ENCODE measurements at places on chromosomes 7 and 10.

- DNase-seq = no peak
Measured at GRCh38 chr7:142714375-142714774, 34.9 kb upstream of the PRSS1 start.

- no peak for DNase-seq
Measured at GRCh38 chr7:22331704-22332103, 25.2 kb downstream of the RAPGEF5 start.

DNA sequence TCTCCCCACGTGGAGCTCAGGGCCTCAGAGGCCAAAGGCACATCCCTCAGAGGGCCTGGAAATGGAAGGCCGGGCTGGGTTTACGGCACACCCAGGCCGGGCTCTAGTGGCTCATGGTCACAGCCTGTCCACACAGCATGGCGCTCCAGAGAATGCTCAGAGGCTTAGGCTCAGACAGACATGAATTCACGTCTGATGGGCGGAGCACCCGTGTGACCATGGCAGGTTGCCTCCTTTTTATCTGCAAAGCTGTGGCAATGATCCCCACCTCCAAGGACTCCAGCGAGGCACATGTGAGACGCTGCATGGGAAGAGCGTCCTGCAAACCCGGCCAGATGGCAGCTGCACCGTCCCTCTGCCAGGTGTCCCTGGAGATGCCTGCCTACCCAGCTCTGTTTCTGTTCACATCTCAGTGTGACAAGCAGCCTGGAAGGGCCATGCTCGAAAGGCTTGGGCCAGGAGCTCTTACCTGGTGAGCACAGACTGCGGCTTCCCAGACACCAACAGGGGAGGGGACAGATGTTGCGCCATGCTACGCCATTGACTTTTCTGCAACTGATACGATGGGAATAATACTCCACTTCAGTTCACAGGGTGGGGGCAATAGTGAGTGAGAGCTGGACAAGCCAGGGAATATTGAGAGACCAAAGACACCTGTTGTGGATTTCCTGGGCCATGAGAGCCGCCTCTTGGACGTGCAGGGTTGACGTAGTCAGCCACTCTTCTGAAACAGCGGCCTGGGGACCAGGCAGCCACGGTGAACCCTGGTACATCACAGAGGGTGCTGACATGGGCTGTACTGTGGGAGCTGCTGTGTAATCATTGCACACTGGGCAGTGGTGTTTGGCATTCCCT lies 34.4 kb upstream of the FAM20C start:
- DNase-seq = no peak

- DNase-seq = no peak
Measured at GRCh38 chr10:104488439-104488832, 134.8 kb downstream of the CFAP58 start.

GRCh38 chr7:140864732-140865131 lies 60.0 kb downstream of the BRAF start:
- no peak for DNase-seq

- no peak for DNase-seq
Measured at GRCh38 chr10:100886963-100887362, 25.8 kb upstream of the SLF2 start.

DNA sequence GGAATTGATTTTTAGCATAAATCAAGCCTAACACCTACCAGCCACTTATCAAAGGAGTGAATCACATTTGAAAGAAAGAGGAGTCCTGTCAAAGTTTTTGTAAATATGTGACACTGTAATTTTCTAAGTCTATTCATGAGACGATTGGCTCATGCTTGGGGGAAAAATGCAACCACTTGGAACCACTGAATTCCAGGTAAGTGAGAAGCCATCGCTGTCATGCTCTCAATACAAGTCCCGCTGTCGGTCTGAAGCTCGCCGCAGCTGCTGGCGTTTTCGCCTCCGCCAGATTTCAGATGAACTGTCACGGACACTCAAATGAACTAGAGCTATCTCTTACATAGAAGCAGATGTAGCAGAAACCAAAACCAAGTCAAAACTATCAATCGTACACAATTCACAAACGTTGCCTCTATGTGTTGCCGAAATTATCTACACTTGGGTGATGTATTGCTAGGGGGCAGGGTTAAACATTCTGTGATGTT lies 279.8 kb upstream of the FZD8 start:
- no peak for DNase-seq

- no peak for DNase-seq
Measured at GRCh38 chr10:1434912-1435692, 302.2 kb downstream of the ADARB2 start.

DNA sequence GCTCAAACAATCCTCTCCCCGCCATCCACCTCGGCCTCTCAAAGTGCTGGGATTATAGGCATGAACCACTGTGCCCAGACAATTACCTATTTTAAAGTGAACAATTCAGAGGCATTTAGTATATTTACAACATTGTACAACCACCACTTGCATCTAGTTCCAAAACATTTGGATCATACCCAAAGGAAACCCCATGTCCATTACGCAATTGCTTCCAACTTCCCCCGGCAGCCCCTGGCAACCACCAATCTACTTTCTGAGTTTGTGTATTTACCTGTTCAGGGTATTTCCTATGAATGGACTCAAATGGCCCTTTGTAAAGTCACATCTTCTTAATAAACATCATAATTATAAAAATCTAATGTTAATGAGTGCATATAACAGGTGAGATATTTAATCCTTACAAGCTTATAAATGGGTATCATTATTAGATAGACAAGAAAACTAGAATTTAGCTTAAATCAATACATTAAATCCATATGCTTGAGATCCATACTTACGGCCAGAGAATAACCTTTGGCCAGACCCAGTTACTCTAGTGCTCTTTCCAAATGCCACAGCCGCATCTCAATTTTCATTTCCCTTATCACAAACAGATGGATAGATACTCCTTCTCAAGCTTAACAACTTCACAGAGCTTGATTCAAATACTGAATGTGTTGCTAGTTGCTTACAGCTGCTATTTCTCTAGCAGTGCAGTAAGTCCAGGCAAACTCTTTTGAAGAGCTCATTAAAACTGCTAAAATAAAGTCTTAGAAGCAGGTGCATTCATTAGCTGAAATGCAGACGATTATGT lies 133.4 kb upstream of the MKLN1 start:
- no peak for DNase-seq

DNA sequence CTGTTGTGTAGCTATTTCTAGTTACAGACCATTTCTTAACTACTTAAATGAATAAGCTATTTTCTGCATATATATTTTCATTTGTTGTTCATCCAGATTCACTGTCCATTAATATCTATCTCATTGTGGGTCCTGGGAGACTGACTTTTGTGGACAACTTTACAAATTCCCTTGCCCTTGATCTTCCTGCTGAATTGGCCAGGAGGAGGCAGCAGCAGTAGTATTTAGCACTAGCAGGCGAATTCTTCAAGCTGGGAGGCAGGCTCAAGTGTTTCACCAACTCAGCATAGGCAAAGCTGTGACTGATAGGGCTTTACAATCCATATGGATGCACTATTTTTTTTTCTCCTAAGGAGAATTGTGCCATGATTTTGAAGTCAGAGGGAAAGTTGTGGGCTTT lies 461.0 kb upstream of the NRG3 start:
- no peak for DNase-seq

- no peak for DNase-seq
Measured at GRCh38 chr7:128003167-128003566, 28.1 kb downstream of the LRRC4 start.

DNA sequence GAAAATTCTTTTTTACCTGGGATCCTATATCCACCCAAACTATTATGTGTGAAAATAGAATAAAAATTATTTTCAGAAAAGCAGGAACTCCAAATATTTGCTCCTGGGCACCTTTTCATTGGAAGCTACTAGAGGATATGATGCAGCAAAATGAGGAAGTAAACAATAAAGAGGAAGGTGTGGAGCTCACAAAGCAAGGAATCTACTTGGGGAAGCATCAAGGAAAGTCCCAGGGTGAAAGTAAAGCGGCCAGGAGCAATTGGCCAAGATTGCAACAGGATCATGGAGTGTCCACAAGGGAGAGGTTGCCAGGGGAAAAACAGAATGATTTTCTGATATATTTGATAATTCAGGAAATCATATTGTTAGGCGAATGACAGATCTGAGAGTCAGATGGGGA lies 80.8 kb downstream of the CARD11 start:
- DNase-seq = no peak

DNA sequence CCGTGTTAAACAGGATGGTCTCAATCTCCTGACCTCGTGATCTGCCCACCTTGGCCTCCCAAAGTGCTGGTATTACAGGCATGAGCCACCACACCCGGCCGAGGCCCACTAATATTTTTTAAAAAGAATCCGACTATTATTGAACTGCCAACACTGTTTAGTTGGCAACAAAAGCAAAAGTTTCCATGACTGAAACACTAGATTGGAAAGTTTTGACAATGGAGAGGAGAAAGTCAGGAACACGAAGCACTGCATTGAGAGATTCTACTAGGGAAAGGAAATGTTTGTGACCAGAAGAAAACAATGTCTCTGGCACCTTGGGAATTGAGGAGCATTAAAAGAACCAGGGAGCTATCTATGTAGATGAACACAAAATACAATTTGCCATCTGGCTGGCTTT lies 13.7 kb upstream of the PPP1R9A start:
- no peak for DNase-seq

DNA sequence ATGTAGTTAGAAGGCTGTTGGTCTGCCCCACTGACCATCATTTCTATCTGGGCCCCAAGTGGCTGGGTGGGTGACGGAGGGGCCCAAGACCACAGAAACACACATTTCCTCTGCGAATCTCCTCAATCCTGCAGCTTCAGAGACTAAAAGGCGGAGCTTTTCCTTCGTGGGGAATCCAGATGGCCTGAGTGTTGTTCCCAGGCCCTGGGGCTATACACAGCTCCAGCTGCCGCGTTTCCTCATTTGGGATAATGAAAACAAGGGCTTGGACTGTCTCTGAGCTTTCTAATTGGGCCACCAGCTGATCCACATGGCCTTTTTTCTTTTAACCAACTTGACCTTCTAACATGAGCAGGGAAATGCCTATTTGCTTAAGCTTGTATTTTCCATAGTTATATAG lies 339.9 kb downstream of the CXCL12 start:
- no peak for DNase-seq

GRCh38 chr10:69696073-69696731 lies 66.2 kb downstream of the FAM241B start:
- DNase-seq = no peak

DNA sequence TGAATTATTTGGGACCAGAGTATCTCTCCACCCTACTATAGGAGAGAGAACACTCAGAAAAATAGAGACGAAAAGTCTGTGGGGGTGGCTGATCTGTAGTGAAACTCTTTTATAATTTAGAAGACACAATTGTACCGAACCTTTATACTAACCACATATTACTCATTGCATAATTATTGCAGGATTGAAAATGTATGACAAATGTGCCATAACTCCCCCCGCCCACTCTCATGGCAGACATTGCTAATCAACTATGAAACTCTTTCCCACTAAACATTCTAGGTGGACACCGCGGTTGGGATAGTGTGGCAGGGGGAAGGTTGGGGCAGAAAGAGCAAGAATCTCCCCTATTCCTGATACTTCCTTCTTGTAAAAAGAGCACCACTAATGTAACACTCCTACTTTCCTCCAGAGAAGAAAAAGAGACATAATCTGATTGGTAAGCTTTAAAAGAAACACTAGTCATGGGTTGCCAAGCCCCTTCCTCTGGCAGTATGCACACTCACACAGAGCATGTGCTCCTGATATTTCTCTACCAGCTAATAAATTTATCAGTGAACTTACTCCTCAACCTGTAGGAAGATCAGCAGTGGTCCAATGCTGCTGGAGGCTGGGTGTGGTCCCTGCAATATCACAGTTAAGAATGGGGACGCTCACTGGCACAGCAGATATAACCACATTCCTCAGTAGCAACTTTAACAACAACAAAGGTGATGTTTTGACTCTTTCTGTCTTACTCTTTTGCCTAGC lies 18.7 kb upstream of the ARID5B start:
- peak; percentile 57 for DNase-seq

- DNase-seq = no peak
Measured at GRCh38 chr7:135335628-135336139, 102.0 kb downstream of the STRA8 start.

- DNase-seq = no peak
Measured at GRCh38 chr10:66555061-66555460, 370.8 kb upstream of the LRRTM3 start.

DNA sequence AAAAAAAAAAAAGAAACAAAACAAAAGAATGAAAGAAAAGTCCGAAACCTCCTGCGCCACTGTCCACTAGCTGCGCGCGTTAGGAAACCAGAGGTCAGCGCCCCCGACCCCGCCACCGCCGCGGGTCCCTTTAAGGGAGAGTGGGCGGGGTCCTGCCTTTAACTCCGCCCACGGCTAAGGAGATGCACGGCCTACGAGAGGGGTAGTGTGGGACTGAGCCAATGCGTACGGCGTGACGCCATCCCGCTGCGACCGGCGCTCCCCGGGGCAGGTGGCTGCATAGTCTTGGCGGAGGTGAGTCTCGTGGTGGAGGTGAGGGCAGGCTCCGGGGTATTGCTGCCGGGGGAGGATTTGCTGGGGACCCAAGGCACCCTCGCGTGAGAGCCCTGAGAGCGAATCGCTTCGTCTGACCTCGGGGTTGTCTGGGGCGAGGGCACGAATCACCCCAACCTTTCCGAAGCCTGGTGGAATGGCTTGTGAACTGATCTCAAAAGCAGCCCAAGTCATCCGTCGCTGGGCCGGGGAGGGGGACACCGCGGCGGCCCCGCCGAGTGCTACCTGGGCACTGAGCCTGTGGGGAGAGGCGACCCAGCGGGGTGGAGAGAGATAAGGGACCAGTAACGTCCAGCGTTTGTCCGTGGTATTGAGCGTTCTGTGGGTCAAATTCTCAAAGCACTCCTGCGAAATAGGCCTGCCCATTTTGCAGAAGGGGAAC lies at the start of gene MRPS17:
TSS of gene MRPS17 (plus strand) at position 241 of the 715 bp plus-strand sequence. CDS start 1,319 bp downstream, outside the sequence.
- peak; percentile 92 for DNase-seq

- no peak for DNase-seq
Measured at GRCh38 chr10:10828623-10829022, 189.0 kb upstream of the CELF2 start.

DNA sequence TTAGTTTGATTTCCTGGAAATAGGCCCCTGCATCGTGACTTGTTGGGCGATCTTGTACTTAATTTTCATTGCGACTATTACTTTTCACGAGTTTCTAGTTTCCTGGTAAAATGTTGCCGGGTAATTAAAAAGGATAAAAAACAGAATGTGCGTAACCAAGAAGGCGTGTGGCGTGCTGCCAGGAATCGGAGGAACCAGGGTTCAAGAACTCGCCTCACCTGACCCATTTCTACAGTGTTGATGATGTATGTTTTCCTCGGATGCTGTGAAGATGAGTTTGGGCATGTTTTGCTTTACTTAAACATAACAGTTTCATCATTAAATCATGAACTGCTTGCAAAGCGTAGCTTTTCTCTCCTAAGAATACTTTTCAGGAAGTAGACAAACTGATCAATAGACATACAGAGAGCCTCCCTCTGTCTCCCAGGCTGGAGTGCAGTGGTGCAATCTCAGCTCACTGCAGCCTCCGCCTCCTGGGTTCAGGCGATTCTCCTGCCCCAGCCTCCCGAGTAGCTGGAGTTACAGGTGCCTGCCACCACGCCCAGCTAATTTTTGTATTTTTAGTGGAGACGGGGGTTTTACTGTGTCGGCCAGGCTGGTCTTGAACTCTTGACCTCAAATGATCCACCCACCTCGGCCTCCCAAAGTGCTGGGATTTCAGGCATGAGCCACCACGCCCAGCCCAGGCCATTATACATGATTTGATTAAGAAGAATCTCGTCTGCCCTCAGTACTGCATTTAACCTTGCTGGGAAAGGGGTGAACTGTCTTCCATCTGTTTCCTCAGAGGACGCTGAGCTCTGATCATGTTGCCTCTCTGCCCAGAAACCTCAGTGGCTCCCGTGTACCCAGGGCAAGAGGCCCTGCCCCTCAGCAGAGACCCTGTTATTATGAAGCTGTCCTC lies 9.1 kb downstream of the FOXK1 start:
- DNase-seq = no peak

GRCh38 chr10:15310776-15311568 lies 60.1 kb downstream of the FAM171A1 start:
- no peak for DNase-seq
